ENCODE measurements at places on chromosomes 3 and 15.

- no peak for DNase-seq
Observed at GRCh38 chr15:45185903-45186770, 1.6 kb downstream of the SHF start.

GRCh38 chr15:36817776-36818175 is 238.3 kb downstream of the CDIN1 start:
- no peak for DNase-seq

- no peak for DNase-seq
Observed at GRCh38 chr15:96293441-96293840, 37.1 kb upstream of the NR2F2 start.

- DNase-seq: no peak
Observed at GRCh38 chr3:14358426-14359211, 43.8 kb upstream of the SLC6A6 start.

DNA sequence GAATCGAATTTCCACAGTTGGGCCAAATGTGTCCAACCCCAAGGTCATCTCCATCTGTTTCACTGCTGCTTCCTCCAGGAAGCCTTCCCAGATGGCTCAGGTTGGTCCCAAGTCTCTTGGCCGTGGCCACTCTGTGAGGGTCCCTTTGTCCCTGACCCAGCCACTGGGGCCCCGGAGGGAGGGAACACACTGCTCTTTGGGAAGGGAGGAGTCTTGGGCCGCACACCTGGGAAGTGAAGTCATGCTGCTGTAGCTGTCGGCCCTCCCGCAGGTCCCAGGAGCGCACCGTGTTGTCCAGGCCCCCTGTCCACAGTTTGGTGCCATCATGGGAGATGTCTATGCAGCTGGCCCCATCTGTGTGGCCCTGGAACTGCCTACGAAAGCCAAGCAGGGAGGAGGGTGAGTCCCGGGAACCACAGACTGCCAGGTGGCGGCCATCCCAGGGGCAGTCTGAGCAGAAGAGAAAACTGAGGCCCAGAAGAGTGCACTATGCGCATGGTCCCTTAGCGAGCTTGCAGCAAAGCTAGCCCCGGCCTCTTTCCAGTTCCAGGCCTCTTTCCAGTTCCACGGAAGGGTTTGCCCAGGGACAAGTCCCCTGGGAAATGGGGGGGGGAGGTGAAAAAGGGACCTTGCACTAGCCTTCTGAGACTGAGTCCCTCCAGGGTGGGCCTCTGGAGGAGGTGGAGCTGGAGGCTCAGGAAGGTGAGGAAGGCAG is 44.6 kb downstream of the TLE3 start:
- DNase-seq: no peak

DNA sequence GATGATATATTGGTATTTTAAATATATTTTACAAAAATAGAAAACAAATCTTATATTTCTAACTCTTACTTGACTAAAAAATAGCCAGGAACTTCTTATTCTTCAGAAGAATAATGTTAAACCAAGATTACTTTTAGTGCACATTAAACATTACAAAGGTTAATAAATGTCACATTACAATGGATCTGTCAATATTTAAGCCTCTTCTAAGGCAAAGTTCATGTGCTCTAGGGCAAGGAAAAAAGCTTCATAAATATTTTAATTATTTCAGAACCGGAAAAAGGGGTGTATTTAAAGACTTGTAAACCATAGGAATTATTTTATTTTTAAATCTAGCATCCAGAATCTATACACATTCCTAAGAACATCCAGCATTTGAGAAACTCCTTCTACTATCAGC is 166.9 kb upstream of the ROBO2 start:
- no peak for DNase-seq

Data from bronchial epithelial cell (primary cell).